WTC11 (cell line): ENCODE measurements at places on chromosomes 13 and 19.

GRCh38 chr13:28761586-28761985 is 42.8 kb upstream of the SLC46A3 start:
- no peaks in the 10 kb centered on the region; the same call in 1 of the 2 replicates for H3K27me3 ChIP-seq
- H3K4me1 ChIP-seq, result no peaks in the 10 kb centered on the region
- no peak for DNase-seq
- H3K4me3 ChIP-seq, result no peak overlapping the region
- H3K36me3 ChIP-seq, result peaks cover 24% of the 10 kb centered on the region

DNA sequence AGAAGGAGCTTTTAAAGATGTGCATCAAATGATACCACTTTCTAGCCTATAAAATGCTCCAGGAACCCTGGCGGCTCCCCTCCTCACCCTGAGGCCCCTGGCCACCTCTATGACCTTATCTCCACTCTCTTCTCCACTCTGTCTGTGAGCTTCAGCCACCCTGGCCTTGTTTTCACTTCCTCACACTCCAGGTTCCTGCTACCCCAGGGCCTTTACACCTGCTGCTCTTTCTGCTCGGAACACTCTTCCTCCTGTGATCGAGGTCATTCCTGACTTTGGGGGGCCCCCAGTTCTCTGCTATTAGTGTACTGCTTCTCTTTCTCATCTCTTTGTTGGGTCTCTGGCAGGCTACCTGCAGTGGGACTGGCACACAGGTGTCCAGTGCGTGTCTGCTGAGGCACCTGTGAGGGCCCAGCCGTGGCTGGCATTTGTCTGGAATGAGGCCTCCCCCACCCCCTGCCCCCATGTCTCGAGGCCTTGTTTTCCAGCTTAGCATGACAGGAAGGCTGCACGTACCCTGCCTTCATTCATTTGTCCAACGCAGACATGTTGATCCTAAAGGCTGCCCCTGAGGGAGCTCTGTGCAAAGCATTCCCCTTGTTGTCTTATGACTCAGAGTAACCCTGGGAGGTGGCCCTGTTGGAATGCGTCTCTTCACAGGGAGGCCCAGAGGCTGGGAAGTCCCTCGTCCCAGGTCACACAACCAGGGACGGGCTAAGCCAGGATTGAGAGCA is 2.3 kb downstream of the DDA1 start:
- DNase-seq, result no peak
- H3K4me1 ChIP-seq, result peaks cover 20% of the 10 kb centered on the region
- H3K36me3 ChIP-seq, result peaks cover 22% of the 10 kb centered on the region

- peaks cover 14% of the 10 kb centered on the region for H3K4me1 ChIP-seq
- no peak for DNase-seq
- H3K4me3 ChIP-seq, result no peak overlapping the region
- no peaks in the 10 kb centered on the region for H3K27me3 ChIP-seq
Measured at GRCh38 chr13:41302743-41303142, 8.3 kb upstream of the NAA16 start.

DNA sequence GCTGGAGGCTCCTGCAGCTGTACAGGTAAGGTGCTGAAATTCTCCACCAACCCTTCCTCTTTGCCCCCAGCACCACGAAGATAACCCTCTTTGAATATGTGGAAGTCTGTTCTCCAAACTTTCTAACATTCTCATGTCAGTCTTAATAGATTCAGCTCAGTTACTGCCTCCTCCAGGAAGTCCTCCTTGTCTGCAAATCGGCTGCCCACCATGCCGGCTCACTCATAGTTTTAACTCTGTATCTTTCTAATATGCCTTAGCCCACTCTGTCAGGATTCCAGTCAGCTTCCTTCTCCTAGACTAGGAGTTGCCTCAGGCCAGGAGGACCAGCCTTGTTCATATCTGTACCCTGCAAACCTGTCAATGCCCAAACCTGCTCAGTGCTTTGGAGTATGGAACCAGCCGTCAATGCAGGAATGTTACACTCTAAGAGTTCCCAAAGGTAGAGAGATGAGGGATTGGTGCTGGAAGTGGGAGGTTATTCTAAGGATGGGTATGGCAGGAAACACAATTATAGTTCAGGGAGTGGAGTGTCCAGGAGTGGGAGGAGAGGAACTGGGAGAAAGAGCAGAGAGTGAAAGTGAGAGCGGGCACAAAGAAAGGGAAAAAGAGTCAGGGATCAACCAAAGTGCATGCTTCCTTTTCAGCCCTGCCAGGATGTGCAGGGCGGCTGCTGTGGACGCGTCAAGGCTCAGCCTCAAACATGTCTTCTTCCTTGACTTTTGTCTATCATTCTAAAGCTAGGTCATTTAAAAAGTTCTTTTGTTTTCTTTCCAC is 38.0 kb upstream of the ALOX5AP start:
- H3K27me3 ChIP-seq, result no peaks in the 10 kb centered on the region
- DNase-seq, result no peak
- no peaks in the 10 kb centered on the region for H3K36me3 ChIP-seq
- H3K4me3 ChIP-seq, result no peak overlapping the region
- no peak overlapping the region for H3K27ac ChIP-seq

DNA sequence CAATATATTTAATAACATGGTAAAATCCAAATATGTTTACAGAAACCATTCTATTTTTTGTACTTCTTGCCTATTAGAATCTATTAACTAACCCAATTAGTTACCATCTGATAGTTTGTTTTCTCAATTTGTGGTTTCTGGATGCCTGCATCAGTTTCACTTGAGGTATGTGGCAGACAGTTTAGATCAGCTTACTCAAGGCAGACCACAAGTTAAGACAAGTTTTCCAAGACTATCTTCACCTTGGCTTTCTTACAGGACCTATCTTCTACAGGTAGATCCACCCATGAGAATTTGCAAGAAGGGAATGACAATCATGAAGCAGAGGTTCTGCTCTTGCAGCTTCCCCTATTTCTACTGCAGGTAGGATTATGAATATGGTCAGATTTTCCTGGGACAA is 458.6 kb downstream of the DACH1 start:
- DNase-seq, result no peak
- no peak overlapping the region for H3K4me3 ChIP-seq
- no peaks in the 10 kb centered on the region for H3K36me3 ChIP-seq
- H3K4me1 ChIP-seq, result no peaks in the 10 kb centered on the region

DNA sequence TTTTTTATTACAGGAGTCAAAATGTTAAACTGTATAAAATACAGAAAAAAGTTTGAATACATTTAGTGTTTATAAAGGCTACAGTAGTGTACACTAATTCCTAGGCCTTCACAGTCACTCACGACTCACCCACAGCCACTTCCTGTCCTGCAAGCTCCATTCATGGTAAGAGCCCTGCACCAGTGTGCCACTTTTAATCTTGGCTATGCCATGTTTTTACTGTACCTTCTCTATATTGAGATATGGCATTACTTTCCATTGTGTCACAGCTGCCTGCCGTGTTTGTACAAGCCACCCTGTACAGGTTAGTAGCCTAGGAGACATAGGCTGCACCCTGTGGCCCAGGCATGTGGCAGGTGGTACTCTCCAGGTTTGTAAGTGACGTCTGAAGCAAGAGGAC is 32.1 kb downstream of the C1QTNF9 start:
- no peak overlapping the region for H3K4me3 ChIP-seq

DNA sequence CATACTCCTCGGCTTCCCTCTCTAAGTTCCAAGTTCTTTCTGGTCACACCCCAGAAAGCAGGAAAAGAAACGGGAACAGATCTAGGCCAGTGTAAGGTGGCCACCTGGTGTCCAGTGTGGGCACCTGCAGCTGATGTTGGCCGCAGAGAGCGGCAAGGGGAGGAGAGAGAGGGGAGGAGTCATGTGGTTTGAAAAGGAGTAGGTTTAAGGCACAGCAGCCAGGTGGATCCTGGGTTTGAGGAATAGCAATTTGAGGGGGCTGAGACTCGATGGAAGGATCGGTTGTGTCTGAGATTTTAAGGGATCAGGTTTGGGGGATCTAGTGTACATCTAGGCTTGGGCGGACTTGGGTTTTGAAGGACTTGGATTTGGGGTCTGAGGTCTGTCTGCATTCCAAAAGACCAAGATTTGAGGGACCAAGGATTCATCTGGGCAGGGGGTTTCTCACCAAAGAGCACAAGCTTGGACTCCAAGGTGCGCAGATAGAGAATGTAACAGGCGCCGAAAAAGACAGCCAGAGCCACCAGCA is 1.2 kb downstream of the RABAC1 start:
- peaks cover 18% of the 10 kb centered on the region for H3K4me1 ChIP-seq
- peak overlapping the region; percentile 98 for H3K27ac ChIP-seq
- no peaks in the 10 kb centered on the region for H3K27me3 ChIP-seq
- peak; percentile 83 for DNase-seq
- no peaks in the 10 kb centered on the region; the same call in 1 of the 2 replicates for H3K36me3 ChIP-seq
- H3K4me3 ChIP-seq, result peak overlapping the region; percentile 78

- peak; percentile 97 for DNase-seq
- H3K4me1 ChIP-seq, result peaks cover 3% of the 10 kb centered on the region
- H3K27me3 ChIP-seq, result peaks cover 38% of the 10 kb centered on the region
- no peak overlapping the region for H3K27ac ChIP-seq
- peak overlapping the region; percentile 15; the same call in 1 of the 2 replicates for H3K4me3 ChIP-seq
- no peaks in the 10 kb centered on the region for H3K36me3 ChIP-seq
Measured at GRCh38 chr19:51552996-51553725, 17.9 kb upstream of the ZNF175 start.

GRCh38 chr13:50521831-50522149 is 321.7 kb downstream of the DLEU7 start:
- no peak overlapping the region for H3K27ac ChIP-seq
- DNase-seq, result no peak
- H3K36me3 ChIP-seq, result no peaks in the 10 kb centered on the region
- no peaks in the 10 kb centered on the region for H3K27me3 ChIP-seq
- H3K4me1 ChIP-seq, result peaks cover 44% of the 10 kb centered on the region
- no peak overlapping the region for H3K4me3 ChIP-seq

GRCh38 chr13:113126265-113127150 is 3.9 kb downstream of the F10 start:
- DNase-seq, result no peak
- peaks cover 18% of the 10 kb centered on the region for H3K4me1 ChIP-seq
- H3K4me3 ChIP-seq, result no peak overlapping the region
- H3K27ac ChIP-seq, result no peak overlapping the region

- H3K4me3 ChIP-seq, result no peak overlapping the region
- peaks cover 14% of the 10 kb centered on the region for H3K4me1 ChIP-seq
- H3K27me3 ChIP-seq, result 0 out of 2 replicates have a peak, but pooled peaks cover 2% of the 10 kb centered on the region
- H3K36me3 ChIP-seq, result no peaks in the 10 kb centered on the region
- DNase-seq, result no peak
Measured at GRCh38 chr19:30214651-30215051, 157.5 kb upstream of the ZNF536 start.

- H3K4me1 ChIP-seq, result peaks cover 14% of the 10 kb centered on the region
- H3K27ac ChIP-seq, result no peak overlapping the region
- DNase-seq, result no peak
- H3K27me3 ChIP-seq, result peaks cover 11% of the 10 kb centered on the region; the same call in 1 of the 2 replicates
- peaks cover 20% of the 10 kb centered on the region for H3K36me3 ChIP-seq
Measured at GRCh38 chr13:51118809-51119431, 7.8 kb upstream of the C13orf42 start.

- peaks cover 42% of the 10 kb centered on the region for H3K4me1 ChIP-seq
- H3K27ac ChIP-seq, result no peak overlapping the region
- DNase-seq, result peak; percentile 41
- H3K27me3 ChIP-seq, result peaks cover 85% of the 10 kb centered on the region
- no peaks in the 10 kb centered on the region for H3K36me3 ChIP-seq
Measured at GRCh38 chr19:30227012-30227621, 145.1 kb upstream of the ZNF536 start.

- H3K27ac ChIP-seq, result no peak overlapping the region
- H3K36me3 ChIP-seq, result peaks cover 60% of the 10 kb centered on the region
- no peaks in the 10 kb centered on the region; the same call in 1 of the 2 replicates for H3K27me3 ChIP-seq
- H3K4me3 ChIP-seq, result no peak overlapping the region
Measured at GRCh38 chr13:49683489-49683888, 7.8 kb downstream of the EBPL start.

DNA sequence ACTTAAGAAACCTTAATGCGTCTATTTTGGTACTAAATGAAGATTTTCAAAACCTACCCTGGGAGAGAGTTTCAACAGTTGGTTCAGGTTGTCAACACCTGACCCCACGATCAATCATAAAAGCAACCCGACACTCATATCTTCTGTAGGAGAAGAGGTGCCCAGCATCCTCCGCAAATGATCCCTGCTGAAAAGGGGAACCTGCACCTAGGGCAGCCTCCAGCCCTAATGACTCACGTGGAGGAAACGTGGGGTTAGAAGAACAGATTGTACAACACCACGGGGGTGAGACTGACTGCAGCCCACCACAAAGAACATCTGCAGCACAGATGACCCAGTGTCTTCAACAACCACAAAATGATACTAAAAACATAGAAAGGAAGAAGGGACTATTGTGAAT is 116.3 kb downstream of the RAB20 start:
- no peak overlapping the region for H3K4me3 ChIP-seq
- no peak for DNase-seq
- H3K27me3 ChIP-seq, result no peaks in the 10 kb centered on the region
- H3K4me1 ChIP-seq, result peaks cover 18% of the 10 kb centered on the region

- no peak overlapping the region for H3K27ac ChIP-seq
- H3K4me1 ChIP-seq, result no peaks in the 10 kb centered on the region
- peaks cover 51% of the 10 kb centered on the region for H3K36me3 ChIP-seq
- no peak overlapping the region for H3K4me3 ChIP-seq
Measured at GRCh38 chr19:6958791-6959190, 62.4 kb downstream of the MBD3L2B start.

DNA sequence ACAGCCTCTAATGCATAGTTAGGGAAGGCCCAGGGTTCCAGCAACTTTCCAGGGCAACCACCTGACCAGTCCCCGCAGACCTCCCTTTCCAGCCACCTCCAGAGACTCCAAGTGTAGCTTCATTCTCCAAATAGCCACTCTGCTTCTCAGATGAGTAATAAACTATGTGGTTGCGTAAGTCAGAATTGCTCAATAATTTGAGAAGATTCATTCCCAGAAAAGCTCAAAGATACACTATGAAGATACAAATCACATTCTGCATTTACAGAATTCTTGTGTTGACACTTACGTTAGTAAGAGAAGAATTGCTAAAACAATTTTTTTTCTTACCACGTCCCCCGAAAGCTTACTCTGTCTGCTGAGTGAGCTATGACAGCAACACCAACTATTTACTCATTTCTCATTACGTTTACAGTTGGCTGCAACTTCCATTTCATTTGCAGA is 8.2 kb upstream of the LATS2 start:
- H3K4me3 ChIP-seq, result no peak overlapping the region
- no peak for DNase-seq
- H3K27ac ChIP-seq, result no peak overlapping the region
- peaks cover 11% of the 10 kb centered on the region for H3K4me1 ChIP-seq
- H3K36me3 ChIP-seq, result no peaks in the 10 kb centered on the region
- peaks cover 2% of the 10 kb centered on the region; the same call in 1 of the 2 replicates for H3K27me3 ChIP-seq

DNA sequence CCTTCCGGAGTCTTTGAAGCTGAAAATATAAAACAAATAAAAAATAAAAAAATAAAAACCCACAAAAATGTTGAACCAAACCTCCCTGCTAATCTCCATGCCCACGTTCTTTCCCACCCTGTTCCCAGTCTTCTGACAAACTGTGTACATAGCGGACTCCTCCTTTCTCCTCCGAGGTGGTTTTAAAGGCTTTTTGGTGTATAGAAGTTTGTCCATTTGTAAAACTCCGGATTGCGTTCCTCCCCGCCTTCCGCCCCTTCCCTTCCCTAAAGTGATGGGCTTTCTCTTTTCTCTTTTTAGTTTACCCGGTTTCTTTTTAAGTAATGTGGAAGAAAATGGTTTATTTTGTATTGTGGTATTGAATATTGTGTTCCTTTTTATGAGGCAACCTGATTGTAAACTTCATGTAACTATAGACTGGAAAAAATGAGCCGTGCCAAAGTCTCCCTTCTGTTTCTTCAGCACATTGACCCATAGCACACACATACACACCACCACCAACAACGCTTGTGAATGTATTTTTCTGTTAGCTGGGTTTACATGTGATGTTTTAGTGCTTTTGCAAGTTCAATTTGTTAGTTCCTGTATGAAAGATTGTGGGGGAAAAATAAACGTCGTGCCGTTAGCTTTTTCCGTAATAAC is 4.4 kb downstream of the ZIC2 start:
- H3K36me3 ChIP-seq, result peaks cover 40% of the 10 kb centered on the region
- H3K4me1 ChIP-seq, result peaks cover 50% of the 10 kb centered on the region
- no peak for DNase-seq
- H3K27me3 ChIP-seq, result peaks cover 43% of the 10 kb centered on the region
- H3K27ac ChIP-seq, result peak overlapping the region; percentile 87
- peak overlapping the region; percentile 77 for H3K4me3 ChIP-seq
